ENCODE measurements at places on chromosomes 13 and 19. TPM values are rescaled to one million over a fixed set of nuclear protein-coding genes. Genes with fewer than 3 reads are reported as not detected.

- no peak for DNase-seq
Measured at GRCh38 chr19:51119611-51120010, 5.1 kb upstream of the SIGLEC9 start.

GRCh38 chr19:27824108-27824507 is 1388.8 kb downstream of the UQCRFS1 start:
- no peak for DNase-seq

The COMMD6 gene
- total RNA-seq: 47.7 TPM

- no peak for DNase-seq
Measured at GRCh38 chr19:58356766-58357480, 3.6 kb upstream of the A1BG start.

The GSX1 gene
- total RNA-seq: not detected

- no peak for DNase-seq
Measured at GRCh38 chr13:105334211-105334610, 1201.3 kb downstream of the EFNB2 start.

The CBY2 gene
- not detected for total RNA-seq

- no peak for DNase-seq
Measured at GRCh38 chr13:47146136-47146535, 249.3 kb upstream of the HTR2A start.

The SHANK1 gene
- total RNA-seq: not detected

DNA sequence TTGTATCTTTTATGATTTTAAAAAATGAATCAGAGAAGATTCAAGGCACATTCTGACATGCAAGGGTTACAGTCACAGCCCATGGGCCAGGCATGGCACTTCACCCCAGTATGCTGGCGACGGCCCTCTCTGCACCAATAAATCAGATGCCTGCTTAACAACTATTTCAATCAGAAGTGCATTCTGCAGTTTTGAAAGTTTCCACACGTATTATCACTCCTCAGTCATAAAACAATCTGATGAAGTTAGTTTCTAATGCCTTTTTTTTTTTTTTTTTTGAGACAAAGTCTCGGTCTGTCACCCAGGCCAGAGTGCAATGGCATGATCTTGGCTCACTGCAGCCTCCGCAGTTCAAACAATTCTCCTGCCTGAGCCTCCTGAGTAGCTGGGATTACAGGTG is 28.3 kb upstream of the FFAR2 start:
- no peak for DNase-seq

DNA sequence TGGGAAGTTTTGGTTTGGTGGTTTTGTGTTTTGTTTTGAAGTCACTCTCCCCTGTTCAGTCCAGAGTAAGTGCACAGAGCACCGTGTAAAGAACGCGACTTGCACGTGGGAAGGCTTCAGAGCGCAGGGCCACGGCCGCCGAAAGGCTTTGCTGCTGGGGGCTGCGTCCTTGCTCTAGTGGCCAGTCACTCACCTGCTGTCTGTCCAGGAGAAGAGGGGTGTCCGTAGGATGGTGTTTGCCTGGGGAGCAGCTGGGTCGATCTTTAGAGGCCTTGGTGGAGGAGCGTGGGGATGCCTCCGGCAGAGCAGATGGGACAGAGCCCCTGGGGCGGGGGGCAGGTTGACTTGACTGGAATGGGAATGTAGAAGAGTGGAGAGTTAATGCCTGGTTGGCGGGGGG is 116.6 kb upstream of the MCF2L start:
- DNase-seq: no peak

The EPN1 gene
- 22.2 TPM for total RNA-seq

DNA sequence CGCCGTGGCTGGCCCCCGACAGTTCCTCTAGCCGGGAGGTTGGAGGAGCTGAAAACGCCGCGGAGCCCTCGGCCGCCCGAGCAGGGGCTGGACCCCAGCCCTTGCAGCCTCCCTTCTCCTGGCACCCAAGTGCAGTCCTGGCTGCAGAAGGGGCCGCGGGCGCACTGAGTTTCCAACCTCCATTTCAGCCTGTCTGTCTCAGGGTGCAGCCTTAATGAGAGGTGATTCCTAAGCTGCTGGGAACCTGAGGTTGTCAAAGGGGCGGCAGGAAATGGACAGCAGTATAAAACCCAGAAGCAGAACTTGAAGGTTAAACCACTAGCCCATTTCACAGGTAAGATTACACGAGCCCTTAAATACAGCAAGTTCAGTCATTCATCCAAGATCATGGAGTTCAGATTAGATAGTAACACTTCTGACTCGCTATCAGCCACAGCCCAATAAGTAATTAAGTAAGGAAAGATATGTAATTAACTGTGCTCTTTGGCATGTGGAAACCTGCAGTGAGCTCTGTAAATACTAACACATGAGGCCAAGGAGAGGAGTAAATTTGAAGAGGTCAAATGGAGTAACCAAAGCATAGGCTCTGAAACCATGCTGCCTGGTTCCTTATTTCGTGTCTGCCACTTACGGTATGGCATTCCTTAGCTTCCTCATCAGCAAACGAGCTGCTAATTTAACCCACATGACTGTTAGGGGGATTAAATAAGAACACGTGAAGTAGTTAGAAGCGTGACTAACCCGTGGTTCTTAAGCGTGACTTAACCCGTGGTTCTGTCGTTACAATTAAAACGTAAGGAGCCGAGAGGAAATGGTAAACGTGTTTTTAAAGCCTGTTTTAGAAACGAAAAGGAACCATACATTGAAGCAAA is 686 bp downstream of the SETDB2 start:
- no peak for DNase-seq

- DNase-seq: no peak
Measured at GRCh38 chr13:75699062-75699461, 62.9 kb downstream of the LMO7 start.

DNA sequence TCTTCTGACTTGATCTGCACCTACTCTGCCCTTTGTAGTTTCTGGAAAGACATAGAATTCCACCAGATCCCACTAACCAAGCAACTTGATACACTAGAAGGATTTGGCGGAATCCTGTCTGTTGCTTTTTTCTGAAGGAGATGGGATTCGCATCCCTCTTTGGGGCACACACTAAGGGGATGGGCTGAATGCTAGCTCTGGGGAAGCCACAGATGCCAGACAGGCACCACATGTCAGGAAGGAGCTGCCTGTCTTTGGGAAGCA is 52.1 kb downstream of the SERP2 start:
- DNase-seq: no peak

The PABPC3 gene
- total RNA-seq: 0.15 TPM

The IFNL3 gene
- not detected for total RNA-seq
